DMS 273 treated with DMSO at 0.1 percent for 48 hours (cell line): ENCODE measurements at places on chromosomes 13 and 19.

GRCh38 chr19:9000933-9001332 lies 9.3 kb downstream of the MUC16 start:
- no peak for DNase-seq

DNA sequence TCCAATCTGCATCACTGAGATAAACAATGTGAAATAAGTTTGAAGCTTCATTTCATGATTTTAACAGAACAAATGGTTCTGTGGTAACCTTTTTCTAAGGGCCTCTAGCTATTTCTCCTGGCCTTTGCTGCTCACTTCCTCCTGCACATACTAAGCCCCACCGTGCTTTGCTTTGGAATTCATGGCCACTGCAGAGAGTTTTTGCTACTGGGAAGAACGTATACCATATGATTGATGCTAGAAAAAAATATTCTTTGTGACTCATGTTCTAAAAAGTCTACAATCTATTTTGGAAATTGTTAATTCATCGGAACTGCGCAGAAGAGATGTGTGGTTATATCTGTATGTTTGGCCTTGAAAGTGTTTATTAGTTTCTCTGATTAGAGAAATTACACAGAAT lies 747.3 kb downstream of the PCDH9 start:
- no peak for DNase-seq

- no peak for DNase-seq
Observed at GRCh38 chr19:4758659-4759058, 32.9 kb upstream of the FEM1A start.

- no peak for DNase-seq
Observed at GRCh38 chr19:33512580-33513137, 8.9 kb downstream of the PEPD start.

GRCh38 chr19:12111176-12111575 lies 29.0 kb downstream of the ZNF20 start:
- no peak for DNase-seq

GRCh38 chr19:49064029-49064629 lies 489 bp downstream of the NTF4 start:
- no peak for DNase-seq

GRCh38 chr13:73943137-73943964 lies 190.9 kb downstream of the KLF12 start:
- DNase-seq: no peak

DNA sequence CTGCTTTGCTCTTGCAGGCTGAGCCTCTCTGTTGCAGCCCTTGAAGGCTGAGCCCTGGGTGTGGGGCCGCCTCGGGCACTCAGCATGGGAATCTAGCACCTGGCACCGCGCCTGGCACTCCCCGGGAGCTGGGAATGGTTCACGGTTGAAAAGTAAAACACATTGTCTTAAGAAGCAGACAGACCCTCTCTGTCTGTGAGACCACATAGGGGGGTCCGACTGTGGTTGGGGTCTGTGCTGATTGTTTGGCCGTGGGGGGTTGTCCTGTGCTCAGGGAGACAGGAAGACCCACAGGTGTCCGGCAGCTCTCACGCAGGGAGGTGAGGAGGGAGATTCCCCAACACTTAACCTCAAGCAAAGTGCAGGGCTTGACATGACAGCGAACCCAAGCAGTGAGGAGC lies 64.8 kb downstream of the SOX1 start:
- DNase-seq: no peak

DNA sequence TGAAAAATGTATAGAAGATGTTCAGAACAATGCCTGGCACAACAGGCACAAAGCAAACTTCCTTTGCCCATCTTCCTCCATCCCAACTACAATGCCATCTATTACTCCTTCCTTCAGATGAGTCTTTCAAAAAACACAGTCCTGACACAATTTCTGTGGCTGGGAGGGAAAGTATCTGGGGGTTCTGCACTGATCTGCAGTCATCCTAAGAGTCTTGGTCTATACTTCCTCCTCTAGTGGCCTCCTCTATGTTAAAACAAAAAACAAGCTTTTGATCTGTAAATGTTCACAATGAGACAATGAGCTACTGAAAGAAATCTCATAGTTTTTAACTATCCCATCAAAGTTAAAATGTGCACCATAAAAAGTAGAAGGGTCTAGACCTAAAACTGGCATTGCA lies 44.8 kb downstream of the USP12 start:
- DNase-seq: no peak

GRCh38 chr19:39405261-39405957 lies 1.2 kb upstream of the ZFP36 start:
- DNase-seq: no peak

- no peak for DNase-seq
Observed at GRCh38 chr19:16882146-16882545, 6.7 kb upstream of the F2RL3 start.

DNA sequence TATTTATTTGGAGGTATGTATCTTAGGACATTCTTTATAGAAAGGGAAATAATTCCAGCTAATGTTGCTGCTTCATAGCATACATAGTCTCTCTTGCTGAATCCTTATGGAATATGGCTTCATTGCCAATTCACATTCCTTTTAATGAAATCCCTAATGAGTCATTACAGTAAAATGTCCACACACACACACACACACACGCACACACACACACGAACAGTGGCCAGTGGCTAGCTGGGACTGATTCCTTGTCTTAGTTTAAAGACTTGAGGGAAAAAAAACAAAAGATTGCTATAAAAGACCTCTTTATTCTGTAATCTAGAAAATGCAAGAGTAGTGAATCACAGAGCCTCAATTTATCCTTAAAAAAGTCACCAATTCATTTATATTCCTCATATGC lies 301.6 kb downstream of the SLITRK6 start:
- no peak for DNase-seq

- DNase-seq: no peak
Observed at GRCh38 chr13:59776924-59777690, 386.6 kb downstream of the DIAPH3 start.

DNA sequence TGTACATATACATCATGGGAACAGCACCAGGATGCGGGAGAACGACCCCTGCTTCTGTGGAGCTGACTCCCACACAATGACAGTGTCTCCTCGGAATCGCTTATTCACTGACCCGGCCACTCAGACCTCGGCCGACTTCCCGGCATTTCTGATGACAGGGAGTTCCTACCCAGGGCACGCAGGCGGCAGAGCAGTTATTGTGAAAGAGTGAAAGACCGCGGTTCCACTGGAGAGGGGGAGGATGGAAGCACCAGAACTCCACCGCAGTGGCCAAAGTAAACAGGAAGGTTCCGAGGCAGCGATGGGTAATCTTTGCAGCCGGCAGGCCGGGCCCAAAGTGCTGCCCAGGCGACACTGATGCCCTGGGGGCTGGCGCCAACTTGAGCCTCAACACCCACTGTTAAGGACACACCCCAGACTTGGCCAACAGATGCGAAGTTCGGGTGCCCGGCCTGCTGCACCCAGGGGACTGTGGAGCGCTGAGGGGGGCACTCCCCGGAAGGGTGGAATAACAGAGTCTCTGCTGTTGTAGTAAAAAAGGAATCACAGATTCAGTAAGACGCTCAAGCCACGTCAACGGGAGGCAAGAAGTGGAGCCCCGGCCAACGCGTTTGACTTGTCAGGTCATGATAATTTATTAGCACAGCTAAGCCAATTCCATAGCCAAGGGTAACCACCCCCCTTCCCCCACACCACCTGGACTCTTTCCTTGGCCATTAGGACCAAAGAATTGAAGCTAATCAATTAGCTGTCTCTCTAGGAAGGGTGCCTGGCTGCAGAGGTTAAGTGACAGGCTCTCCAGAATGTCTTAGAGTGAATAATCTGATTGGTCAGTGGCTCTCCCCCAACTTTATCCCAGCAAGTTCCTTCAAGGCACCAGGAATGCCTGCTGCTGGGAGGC lies 5.8 kb downstream of the MLLT1 start:
- no peak for DNase-seq

- no peak for DNase-seq
Observed at GRCh38 chr19:2487842-2488241, 11.9 kb downstream of the GADD45B start.

DNA sequence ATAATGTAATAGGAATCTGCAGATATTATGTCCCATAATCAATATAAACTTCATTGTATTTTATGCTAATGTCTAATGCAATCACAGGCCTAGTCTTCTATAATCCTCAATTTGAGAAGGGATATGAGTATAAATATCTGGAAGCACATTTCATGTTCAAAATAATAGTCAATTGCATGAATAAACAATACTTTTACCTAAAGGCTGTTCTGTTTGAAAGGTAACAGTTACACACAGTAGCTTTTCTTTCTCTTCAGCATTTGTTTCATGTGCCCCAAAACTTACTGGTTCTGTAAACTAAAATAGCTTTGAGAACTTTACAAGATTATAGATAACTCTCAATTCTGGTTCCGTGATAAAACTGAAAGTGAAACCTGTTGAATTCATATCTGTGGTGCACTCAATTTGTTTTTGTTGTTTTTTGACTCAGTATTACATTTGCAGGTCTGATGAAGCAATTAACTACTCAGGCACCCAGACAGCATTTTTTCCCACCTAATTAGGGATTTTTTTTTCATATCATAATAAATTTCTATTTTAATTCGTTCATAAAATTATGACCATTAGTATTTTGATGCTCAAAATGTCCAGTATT lies 1193.8 kb downstream of the SLITRK1 start:
- no peak for DNase-seq

GRCh38 chr19:46116121-46116520 lies 8.4 kb downstream of the IGFL3 start:
- DNase-seq: no peak
